Uterus (tissue), 4 donors: ENCODE measurements at places on chromosomes 1 and 21.

- no peak for DNase-seq
These were observed 110.5 kb upstream of the UBE2U start for GRCh38 chr1:64092851-64093371.

DNA sequence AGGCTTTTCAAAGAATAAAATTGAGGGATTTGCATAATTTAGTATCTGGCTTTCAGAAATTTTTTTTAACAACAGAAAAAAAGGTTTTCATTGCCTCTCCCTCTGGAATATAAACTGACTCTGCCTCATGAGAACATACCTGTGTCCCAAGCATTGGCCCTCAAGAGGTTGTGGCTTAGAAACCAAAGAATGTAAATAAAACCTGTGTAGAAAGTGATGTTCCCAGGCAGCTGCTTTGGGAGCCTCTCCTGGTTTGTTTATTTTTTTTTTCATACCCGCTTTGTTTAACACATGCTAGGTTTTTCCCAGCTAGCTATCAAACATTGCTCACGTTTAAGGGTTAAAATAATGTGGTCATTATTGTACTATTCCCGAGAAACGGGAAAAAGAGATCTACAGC, 40.5 kb upstream of the IFNAR2 start:
- DNase-seq: no peak

DNA sequence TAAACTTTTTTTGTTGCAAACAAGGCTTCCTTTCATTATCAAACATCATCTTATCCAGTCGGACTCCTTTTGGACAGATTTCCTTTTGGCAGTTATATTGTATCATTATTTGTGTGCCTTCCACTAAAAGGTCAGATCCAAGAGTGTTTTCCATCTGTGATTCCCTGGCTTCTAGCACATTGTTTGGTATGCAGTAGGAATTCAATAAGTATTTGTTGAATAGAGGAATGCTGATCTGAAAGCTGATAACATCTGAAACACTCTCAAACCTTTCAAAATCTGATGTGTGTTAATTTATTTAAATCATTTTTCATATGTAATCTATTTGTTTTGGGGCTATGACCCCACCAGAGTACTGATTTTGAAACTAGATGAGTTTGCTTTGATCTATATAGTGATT, 39.0 kb downstream of the NDC1 start:
- no peak for DNase-seq

GRCh38 chr1:89454845-89455521, 69.6 kb upstream of the LRRC8B start:
- peak; percentile 19 for DNase-seq

GRCh38 chr1:214440219-214440965, 111.0 kb downstream of the PTPN14 start:
- DNase-seq: no peak

DNA sequence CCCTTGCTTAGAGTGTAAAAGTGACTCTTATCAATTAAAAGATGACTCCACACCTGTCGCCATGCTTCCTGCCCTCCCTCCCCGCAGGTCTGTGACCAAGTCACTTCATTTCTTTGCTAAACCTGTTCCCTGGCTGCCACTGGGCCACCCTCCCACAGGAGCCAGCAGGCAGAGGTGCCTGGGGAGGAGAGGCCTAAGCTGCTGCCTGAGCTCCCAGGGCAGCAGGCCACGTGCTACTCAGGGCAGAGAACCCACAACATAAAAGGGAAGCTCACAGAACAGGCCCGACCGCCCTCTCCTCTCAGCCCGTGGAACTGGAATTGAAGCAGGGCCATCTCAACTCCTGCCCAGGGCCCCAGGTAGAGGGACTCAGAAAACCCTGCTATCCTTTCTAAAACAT, 4.9 kb downstream of the C1orf198 start:
- DNase-seq: no peak

DNA sequence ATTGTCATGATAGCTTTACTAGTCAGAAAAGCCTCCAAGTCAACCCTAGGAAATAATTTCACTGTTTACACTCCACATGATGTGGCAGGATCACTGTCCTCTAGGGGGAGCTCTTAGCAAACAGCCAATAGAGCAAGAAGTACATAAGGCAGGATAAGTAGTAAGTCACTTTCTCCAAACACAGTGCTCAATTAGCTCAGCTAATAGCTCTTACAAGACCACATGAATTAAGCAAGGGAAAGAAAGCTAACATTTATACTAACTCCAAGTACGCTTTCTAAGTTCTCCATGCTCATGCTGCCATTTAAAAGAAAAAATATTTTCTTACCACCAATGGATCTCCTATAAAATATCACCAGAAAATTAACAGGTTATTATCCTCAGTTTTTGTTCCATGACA, 66.9 kb upstream of the LRIF1 start:
- no peak for DNase-seq

GRCh38 chr1:106254748-106255147, 801.7 kb upstream of the PRMT6 start:
- DNase-seq: no peak

DNA sequence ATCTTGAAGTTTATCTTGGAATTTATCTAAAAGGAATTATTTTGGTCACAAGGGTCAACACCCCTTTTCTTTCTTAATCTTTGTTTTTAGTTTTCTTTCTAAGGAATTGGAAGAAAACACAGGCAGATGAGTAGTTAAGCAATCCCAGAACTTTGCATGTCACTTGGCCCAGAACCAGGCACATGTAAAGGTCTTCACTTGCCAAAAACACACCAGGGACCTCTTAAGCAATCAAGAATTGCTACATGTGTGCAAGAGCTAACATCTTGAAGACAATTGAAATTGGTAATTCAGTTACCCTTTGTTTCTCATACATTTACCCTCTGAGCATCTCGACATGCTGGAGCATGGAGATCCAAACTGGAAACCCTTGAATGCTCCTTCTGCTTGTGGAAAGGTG, 114.2 kb downstream of the ZC3H11B start:
- peak; percentile 53 for DNase-seq

DNA sequence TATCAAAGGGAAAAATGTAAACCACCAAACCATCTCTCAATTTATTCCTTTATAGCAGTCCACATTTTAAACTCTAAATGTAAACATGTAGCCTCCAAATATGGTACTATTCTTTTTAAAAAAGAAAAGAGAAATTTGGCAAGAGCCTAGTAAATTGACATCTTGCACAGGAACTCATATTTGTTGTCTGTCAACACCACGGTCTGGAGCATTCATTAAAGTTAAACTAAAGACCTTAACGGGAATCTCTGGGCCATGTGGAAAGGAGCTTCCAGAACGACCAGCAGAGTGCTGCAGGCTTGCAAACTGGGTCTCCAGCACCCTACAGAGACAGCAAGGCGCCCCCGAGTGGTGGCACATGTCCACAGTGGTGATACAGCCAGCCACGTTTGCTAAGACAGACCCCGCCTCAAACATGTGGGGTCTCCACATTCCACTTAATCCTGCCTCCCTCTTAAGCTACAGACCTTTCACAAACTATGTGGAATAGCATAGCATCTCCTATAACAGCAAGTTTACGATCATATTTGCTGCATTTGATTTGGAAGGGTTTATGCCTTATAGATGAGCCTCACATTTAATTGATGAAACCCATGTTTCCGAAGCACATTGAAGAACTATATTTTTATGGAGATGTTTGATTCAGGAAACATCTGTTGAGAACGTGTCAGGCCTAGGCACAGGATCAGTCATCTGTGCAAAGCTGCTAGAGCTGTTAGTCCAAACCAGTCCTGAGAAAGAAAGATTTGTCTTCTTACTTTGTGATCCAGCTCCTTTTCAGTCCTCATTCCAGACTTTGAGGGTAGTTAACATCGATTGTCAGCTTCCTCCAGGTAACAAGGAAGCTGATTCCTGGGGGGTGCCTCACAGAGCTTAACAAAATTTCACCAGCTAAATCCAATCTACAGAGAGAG, 96.4 kb upstream of the BACE2 start:
- no peak for DNase-seq

GRCh38 chr21:36803051-36803645, 104.2 kb downstream of the SIM2 start:
- DNase-seq: no peak

DNA sequence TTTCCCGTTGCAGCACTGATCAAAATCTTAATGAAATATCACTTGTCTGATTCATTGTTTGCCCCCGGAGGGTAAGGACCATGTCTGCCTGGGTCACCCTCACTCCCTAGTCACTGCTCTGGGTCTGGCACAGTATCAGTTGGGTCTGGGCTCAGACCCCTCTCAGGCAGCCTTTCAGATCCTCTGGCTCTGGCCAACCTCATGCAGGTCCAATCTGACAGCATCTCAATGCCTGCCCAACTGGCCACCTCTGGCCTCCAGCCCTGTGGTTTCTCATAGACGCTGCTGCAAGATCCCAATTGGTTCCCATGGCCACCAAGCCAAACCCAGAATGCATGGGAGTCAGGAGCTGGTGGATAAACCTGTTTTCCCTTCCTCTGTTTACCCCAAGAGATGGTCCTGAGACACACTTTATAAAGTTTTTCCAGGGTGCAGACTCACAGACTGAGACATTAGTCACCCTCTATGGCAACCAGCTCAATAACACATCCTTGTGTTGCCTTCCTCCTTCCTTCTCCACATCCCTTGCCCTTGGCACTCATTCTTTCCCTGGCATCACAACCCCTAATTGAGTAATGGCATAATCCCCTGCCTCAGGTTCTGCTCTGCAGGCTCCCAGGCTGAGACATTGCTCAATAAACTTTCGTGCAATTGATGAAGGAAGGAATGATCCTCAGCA, 199.2 kb downstream of the GRIK3 start:
- no peak for DNase-seq

DNA sequence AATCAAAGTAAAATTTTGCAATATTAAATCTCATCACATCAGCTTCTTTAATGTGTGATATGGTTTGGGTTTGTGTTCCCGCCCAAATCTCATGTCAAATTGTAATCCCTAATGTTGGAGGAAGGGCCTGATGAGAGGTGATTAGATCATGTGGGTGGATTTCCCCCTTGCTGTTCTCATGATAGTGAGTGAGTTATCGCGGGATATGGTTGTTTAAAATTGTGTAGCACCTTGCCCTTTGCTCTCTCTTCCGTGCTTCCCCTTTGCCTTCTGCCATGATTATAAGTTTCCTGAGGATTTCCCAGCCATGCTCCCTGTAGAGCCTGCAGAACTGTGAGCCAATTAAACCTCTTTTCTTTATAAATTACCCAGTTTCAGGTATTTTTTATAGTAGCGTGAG, 131.9 kb downstream of the ZNF326 start:
- no peak for DNase-seq
